ENCODE measurements at places on chromosomes 12 and 14.

DNA sequence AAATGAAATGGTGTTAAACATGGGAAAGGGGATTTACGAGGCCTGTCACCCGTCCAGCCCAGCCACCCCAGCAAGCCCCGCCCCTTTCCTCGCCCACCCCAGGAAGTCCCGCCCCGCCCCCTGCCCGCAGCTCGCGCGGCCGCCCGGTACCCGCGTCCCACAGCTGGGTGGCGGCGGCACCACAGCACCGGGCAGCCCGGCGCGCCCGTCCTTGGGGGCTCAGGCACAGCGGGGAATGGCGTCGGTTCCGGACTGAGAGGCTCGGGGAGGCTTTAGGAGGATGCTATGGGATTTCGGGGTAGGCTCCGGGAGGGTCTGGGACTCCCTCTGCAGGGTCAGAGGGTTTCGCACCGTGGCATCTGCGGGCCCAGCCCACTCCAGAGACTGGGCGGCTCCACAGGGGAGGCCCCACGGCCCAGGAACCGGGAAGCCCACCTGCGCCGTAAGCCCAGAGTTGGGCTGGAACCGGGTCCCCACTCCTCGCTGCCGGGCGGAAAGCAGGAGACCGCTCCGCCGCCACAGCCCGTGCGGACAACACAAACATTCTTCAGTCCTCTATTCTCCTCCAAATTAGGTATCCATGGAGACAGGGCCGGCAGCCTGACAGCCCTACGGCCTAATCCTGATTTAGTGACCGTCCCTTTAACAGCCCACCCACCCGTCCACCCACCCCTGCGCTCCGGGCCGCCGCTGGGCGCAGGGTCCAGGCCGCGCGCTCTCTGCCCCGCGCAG, 1.4 kb downstream of the FIGNL2 start:
- DNase-seq: peak; percentile 35

DNA sequence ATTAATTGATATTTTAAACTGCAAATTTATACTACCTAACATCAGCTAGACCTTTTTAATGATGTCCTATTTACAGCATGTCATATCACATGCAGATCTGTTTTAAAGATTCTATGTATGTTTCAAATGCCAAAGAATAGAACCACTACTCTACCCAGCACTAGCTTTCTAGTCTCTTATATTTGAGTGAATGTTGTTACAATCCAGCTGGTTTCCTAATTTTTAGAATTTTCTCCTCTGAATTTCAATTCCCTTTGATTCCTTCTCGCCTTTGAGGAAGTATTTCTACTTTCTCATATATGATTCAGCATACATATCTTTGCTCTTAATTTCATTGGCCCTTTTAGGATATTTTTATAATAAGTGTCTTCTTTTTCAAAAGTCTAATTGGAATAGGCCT, 841.9 kb downstream of the TMTC2 start:
- no peak for DNase-seq

DNA sequence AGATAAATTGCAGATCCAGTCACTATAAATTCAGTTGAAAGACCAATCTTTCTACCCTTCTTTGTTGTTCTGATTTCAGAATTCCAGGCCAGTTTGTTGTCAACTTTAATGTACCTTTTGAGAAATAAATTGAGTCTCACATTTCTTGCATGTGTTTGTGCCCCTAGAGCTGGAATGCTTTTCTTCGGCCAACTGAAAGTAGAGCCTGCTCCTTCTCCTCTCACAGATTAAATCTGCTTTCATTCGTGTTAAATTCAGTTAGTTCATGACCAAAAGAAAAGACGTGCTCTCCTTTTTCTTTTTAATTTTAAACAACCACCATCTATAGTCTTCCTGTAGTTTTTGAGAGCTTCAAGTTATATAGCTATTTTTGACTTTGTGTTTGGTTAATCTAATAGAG, 22.9 kb downstream of the SOCS2 start:
- no peak for DNase-seq

DNA sequence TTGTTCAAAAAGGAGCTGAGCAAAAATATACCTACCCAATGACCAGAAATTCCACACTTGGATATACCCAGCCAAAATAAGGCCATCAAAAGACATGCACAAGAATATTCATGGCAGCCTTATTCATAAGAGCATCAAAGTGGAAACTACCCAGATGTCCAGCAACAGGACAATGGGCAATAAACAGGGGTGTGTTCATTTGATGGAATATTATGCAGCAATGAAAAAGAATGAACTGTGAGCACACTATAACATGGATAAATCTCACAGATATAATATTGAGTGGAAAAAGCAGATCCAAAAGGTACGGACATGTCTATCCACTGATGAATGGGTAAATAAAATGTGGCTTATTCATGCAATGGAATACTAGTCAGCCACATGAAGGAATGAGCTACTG, 209.2 kb upstream of the LHX5 start:
- DNase-seq: no peak

GRCh38 chr14:94174604-94175010, 485 bp downstream of the PPP4R4 start:
- DNase-seq: no peak

DNA sequence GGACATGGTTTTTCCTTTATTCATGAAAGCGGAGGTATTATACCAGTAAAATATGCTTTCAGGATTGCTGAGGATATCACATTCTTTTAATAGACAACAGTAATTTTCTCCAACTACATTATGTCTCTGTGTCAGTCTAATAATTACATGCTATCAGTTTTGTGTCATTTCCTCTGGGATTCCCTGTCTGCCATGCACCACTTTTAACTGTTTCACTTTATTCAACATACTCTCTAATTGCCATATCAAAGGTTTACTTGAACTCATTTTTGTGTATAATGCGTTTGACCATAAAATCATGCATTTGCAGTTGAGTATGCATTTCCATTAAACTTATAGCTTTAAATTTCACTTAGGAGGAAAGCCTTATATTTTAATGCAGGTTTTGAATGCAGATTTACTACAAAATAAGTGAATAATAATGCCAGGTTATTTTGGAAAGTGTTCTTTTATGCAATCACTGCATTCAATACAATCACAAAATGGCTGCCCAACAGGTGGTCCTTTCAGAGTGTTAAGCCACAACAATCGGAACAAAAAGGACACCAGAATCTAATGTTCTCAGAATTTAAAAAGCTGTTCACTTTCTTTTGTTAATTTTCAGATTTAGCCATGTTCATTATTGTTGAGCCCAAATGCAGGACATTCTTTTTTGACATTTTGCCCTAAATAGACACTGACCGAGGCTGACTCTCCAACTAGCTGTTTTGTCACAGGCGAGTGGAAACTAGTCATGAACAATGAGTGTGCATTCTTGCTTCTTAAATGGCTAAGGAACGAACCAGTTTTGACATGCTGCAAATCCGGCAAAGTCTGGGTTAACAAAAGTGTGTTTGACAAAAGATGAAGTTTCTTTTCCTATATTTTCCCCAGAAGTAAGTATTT, 40.9 kb downstream of the MBIP start:
- DNase-seq: no peak
